ENCODE measurements at places on chromosomes 4 and X.
A peak's percentile ranks its signal among the peaks of the same experiment; 100 is the strongest.

GRCh38 chr4:101127176-101127790 is 220.0 kb downstream of the PPP3CA start:
- DNase-seq, result no peak

- peak; percentile 7 for DNase-seq
These were observed 99.2 kb upstream of the ARSJ start for GRCh38 chr4:114078636-114079035.

DNA sequence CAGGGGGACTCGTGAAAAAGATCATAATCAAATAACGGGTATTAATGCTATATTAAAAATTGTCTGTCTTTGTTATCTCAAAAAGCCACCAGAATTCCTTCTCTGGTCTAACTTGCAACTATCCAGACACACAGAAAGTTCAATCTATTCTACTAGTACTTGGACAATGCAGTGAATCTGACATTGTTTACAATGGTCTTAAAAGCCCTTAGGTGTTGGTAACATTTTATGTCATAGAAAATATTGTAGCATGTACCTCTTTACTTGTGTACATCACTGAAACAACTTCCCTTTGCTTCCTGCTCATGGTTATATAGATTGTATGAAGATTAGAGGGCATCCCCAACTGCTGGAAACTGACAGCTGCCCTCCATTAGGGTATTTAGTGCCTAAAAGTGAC is 71.1 kb upstream of the PPP3CA start:
- no peak for DNase-seq

GRCh38 chr4:90145319-90145718 is 18.1 kb downstream of the CCSER1 start:
- no peak for DNase-seq

GRCh38 chrX:2707334-2707760 is 16.3 kb downstream of the CD99 start:
- DNase-seq, result no peak

Data from AG09309 (cell line).